ENCODE measurements at places on chromosomes 2 and 18. TPM values are rescaled to one million over a fixed set of nuclear protein-coding genes. Genes with fewer than 3 reads are reported as not detected.

GRCh38 chr2:178237488-178238153, 43.3 kb downstream of the OSBPL6 start:
- DNase-seq, result no peak

DNA sequence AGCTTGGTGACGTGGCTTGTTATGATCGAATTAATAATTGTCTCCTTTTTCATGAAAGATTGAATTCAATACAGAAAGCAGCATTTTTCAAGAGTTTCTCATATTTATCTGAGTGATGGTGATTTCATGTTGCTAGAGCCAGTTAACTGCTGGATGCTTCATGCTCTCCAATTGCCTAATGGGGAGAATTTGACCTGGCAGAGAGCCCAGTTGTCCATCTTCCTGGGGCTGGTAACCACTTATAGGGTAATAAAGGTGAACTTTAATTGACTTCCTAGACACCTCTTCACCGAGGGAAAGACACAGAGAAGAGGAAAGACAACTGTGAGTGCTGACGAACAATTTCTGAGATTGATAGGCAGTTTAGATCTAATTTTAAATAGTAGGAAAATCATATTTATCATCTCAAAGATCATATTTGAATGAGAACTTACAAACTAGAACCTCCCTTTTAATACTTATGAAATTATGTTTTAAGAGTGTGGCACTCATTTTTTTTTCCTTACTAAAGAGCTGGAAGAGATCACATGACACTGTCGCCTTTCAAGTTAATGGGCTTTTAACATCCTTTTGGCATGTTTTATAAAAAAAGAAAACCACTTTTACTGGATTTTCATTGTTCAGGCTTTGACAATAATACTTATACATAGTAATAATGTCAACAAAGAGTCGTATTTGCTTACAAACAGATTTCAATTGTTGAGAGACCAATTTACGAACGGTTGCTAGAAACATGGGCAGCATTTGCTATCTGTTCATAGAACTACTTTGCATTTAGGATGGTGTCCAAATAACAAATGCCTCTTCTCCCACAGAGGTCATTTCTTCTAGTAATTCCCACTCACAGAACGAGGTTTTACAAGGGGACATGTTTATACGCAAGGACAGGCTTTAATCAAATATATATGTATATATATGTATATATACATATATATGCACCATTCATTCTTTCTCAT, 153.3 kb downstream of the RAPGEF4 start:
- no peak for DNase-seq

Gene TUBB8B
- not detected for total RNA-seq

GRCh38 chr2:238657132-238658053, 190.5 kb upstream of the TWIST2 start:
- no peak for DNase-seq

DNA sequence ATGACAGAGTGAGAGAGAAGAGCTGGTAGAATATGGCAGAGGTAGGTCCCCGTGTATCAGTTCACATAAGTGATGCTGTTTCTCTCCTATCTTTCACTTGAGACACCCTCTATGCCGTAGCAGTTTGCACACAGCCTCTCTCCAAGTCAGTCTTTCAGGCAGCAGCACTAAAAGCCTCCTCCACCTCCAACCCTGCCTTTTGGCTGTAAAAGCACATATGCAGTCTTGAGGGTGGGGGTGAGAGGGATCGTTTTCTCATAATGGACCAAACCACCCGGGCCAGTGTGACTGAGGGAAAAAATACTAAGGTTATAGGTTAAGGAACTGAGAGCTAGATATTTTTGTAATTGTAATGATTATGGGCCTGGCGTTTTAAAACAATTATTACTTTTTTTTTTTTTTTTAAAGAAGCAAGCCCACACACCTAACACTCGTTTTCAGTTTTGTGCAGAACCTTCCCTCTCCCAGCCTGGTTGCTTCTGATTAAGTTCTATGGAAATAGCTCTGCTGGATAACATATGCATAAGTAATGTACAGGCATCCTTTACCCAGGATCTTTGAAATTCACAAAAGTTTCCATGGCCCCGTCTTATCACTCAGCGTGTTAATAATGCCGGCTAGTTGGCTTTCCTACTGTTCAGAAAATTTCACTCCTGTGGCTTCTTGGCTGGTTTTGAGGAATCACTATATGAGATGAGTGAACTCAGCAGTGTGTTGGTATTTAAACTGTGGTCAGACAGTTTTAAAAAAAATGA, 112.2 kb upstream of the MEIS1 start:
- DNase-seq, result no peak

DNA sequence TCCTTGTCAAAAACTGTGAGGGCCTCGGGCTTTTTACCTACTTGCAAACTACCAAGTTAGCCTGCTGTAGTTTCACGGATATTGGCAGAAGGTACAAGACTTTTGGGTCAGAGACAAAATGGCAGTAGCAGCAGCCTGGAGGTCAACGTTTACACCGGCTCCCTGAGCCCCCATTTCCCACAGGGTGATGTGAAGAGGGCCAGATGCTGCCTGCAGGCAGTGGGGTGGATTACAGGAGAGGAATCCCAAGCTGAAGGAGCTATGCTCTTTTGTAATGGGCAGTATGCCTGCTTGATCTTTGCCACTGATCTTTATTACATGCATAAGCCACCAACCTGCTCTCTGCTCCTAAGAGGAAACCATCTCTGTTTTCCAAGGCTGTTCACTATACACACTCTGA, 29.5 kb upstream of the SP5 start:
- no peak for DNase-seq

- no peak for DNase-seq
Measured at GRCh38 chr2:121360566-121361300, 75.7 kb upstream of the TFCP2L1 start.

DNA sequence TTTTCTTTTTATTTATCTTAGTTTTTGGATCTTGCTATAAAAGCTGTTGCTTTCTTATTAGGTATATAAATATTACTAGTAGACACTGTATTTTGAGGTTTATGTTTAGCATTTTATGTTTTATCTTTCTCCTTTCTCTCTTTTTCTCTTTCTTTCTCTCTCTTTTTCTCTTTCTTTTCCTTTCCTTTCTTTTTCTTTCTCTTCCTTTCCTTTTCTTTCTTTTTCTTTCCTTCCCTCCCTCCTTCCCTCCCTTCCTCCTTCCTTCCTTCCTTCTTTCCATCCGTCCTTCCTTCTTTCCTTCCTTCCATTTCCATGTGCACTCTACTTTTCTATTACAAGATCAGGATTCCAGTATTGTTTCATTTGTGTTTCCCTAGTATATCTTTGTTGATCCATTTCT, 814.8 kb downstream of the KCNJ3 start:
- no peak for DNase-seq

Gene GPN1
- 23.1 TPM for total RNA-seq

Gene SELENOI
- 18.7 TPM for total RNA-seq

Gene PUS10
- total RNA-seq, result 2.8 TPM

GRCh38 chr18:801137-801536, 10.9 kb downstream of the YES1 start:
- no peak for DNase-seq

DNA sequence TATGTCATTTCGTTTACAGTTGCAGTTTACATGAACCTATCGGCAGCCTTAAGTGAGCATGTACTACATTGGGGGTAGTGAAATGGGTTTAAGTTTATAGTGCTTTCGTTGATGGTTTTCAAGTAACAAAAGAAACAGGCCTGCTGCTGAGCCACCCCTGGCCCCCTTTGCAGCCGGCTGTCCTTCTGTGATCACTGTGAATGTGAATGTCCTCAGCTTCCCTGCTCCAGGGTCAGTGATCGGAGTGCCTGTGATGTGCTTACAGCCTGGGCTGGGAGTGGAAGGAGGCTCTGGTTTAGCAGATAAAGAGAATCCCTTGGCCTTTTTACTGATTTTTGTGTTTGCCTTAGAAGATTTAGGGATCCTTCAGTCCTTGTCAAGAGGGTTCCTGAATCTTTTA, 154.2 kb downstream of the FAM210A start:
- DNase-seq, result no peak

Gene LOXL3
- 8.2 TPM for total RNA-seq

Gene SNRPD1
- total RNA-seq, result 38.0 TPM

DNA sequence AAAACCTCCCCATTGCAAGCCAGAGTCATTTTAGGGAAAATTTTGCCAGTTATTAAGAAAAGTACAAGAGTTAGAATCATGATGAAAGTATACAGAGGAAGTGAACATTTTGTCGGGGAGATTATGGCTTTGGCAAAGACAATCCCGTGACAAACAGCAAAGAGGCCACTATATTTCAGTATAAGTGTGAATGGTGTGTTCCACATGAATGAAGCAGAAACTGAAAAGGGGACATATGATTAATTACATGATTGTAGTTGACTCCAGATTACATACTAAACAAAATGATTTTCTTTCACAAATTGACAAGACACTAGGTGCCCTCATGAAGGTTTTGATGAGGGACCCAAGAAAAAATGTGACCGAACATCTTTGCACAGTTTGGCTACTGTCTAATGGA, 42.0 kb downstream of the SP140 start:
- no peak for DNase-seq

DNA sequence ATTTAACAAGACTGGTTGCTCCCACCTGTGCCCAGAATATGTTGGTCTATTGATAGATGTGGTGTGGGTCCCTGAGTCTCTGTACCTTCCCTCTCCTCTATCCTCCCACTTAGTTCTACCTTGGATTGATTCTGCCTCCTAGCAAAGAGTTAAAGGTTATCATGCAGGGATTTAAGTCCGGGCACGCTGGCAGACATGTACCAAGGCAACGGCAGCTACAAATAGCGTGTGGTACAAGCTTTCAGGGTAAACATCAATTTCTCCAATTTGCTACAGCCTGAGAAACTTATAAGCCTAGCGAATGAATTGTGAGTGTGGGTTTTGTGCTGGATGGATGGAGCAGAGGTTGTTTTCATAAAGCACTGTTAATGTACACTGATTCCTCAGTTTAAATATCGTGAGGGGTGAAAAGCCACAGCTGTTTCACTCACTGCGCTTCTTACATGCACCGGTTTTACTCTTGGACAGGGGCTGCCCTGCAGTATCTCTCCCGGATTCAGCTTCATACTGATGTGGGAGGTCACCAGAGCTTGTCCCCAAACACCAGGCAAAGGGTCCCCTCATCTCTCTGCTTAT, 289.8 kb downstream of the ICOS start:
- no peak for DNase-seq

Gene PRKRA
- total RNA-seq, result 42.6 TPM

DNA sequence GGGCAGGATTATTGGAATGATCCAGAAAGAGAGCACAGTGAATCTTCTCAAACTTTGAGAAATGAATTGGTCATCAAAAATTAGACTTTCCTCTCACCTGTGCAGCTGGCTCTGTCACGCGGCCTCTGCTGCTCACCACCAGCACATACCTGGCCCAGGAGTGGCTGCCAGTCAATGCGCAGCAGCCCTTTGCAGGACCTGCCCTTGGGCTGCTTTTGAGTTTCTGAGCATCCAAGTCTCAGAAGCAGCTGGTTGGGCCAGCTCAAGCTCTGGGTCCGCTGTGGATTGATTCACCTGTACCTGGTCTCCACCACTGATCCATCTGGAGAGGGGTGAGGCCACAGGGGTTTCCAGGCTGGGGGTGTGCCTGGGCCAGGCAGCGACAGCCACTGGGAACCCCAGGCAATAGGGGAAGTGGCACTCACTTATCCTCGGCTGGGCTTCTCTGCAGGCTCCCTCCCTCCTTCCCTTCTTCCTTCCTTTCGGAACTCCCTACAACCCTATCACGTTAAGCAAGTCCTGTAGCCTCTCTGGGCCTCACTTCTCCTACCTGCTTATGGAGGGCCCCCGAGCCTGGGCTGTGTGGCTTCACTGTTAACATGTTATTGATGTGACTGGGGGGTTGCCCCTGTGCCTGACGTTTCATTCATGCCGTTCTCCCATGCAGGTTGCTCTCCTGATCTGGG, 48.1 kb downstream of the SH3BP4 start:
- no peak for DNase-seq

Gene QPCT
- total RNA-seq, result 5.6 TPM

DNA sequence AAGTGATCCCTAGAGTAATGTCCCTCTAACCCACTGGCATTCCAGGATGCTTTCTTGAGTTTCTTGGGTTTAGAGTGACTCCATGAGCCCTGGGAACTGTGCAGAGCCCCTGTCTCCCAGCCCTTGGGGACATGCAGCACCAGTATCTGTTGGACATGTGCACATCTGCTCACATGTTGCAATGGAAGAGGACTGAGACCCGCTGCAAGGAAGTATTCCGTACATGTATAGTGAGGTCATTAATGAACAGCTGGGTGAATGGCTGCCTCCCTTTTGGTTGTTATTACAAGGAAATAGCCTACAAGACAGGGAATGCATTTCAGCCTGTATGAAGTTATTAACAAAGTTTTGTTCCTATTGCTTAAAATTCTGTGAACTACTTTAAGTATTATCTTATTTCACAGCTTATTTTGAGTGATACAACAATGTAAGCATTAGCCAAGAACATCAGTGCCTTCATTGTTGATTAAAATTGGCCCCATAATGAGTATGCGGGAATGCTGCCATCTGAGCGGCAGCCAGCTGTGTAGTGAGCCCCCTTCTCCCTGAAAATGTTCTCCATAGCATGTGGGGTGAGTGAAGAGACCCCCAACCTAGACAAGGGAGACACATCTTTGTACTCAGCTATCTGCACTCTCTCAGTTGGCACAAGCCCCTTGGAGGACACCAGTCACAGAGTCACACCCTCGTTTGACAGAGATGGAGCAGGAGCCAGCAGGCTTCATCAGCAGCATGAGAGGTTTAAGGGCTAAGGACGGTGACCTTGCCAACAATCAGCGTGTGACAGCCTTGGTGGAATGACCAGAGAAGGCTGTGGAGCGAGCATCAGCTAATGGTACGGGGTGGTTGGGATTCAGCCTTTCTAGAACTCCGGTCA, 87.4 kb downstream of the FAM210A start:
- DNase-seq, result no peak

DNA sequence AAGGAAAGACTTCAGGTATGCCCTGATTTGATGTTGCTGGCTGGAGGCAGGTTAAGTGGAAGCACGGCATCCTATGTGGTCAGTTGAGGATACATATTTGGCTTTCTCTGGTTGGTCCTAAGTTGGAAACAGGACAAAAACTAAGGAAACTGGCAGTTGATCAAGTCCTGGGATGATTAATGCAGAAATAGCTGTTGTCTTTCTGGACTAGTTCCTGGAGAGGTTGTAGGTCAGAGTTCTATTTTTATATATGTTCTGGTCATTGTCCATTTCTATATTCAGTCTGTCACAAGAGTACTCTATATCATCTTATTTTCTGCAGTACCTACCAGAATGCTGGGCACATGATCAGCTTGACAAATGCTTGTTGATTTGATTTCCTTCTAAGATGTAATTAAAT, 4.0 kb upstream of the SLC35F5 start:
- no peak for DNase-seq

Gene SCN7A
- 0.42 TPM for total RNA-seq

DNA sequence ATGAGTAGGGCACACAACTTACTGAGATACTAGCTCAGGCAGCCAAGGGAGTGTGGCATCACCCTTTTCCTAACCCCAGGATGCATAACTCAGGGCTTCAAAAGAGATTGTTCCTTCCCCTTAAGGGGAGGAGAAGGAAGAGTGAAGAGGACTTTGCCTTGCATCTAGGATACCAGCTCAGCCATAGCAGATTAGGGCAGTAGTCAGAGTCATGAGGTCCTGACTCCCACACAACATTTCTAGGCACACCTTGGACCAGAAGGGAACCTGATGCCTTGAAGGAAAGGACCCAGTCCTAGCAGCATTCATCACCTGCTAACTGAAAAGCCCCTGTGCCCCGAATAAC, 1433.2 kb upstream of the TMEFF2 start:
- DNase-seq, result no peak

Gene DYNAP
- not detected for total RNA-seq

Gene MALT1
- total RNA-seq, result 17.3 TPM

Gene TCF7L1
- total RNA-seq, result 27.8 TPM

Data from mesenteric fat pad (tissue), 1 donor.